ENCODE measurements at places on chromosomes 12 and 14.

DNA sequence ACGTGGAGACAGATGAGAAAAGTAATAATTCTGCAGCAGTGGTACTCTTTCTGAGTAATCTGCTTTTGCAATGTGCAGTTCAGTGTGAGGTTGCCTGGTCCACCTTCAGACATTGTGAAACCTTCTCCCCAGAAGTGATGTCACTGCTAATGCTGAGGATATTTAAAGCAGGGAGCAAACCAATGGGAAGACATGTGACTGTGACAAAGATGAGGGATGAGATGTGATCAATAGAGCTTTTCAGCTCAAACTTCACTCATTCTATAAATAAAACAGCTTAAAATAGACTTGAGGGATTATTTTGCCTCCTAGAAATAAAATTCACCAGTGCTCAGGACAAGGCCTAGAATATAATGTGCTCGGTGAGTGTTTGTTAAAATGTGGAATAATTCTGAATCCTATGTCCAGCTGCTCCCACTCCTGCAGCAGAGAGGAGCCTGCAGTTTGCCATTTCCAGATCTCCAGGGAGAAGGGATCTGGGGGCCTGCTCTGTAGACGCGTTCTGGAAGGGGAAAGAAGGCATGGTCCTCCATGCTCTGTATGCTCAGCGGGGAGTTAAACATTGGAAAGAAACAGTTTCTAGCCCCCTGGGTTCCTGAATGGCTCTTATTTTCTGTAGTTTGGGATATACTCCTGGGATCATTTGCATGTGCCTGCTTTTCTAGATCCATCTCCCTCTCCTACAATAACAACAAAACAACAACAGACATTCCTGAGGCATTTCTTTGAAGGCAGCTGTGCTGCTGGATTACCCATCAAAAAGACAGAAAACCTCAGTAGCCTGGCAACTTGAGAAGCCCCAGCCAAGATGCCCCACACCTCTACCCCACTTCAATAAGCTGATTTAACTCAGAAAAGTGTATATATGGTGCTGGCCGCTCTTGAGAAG is 8.9 kb downstream of the SLC7A8 start:
- DNase-seq = no peak

GRCh38 chr12:88298761-88299242 is 156.7 kb downstream of the TMTC3 start:
- DNase-seq = no peak

GRCh38 chr12:39773266-39773665 is 153.7 kb upstream of the ABCD2 start:
- no peak for DNase-seq

DNA sequence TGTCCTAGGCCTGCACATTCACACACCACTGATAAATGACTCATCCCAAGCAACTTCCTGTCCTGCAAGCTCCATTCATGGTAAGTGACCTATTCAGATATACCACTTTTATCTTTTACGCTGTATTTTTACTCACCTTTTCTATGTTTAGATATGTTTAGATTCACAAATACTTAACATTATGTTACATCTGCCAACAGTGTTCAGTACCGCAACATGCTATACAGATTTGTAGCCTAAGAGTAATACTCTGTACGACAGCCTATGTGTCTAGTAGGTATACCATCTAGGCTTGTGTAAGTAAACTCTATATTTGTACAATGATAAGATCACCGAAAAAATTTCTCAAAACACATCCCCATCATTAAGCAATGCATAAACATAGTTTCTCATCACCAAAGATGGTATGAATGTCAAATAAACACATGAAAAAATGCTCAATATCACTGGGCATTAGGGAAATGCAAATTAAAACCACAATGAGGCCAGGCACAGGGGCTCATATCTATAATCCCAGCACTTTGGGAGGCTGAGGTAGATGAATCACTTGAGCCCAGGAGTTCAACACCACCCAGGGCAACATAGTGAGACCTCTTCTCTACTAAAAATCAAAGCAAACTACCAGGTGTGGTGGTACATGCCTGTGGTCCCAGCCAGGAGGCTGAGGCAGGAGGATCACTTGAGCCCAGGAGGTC is 20.7 kb downstream of the ATXN2 start:
- no peak for DNase-seq

GRCh38 chr14:103160321-103161053 is 37.2 kb downstream of the TNFAIP2 start:
- DNase-seq = no peak

DNA sequence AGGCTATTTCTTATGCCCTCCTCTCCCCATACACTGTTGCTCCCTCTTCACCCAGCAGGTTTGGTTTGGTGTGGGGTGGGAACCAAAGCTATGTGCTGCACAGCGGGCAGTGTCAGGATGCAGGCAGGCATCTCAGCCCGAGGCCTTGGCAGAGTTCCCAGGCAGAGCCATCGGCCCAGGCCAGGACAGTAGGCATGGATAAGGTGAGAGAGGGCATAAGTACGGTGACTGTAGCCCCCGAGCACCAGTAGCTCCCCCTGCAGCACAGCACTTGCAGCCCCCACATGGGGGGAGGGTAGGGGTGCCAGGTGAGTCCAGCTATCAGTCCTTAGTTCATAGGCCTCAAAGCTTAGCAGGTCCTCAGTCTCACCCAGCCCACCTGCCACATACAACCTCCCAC is 7.2 kb downstream of the KLHL33 start:
- DNase-seq = no peak

GRCh38 chr14:74509587-74510222 is 16.1 kb downstream of the ISCA2 start:
- DNase-seq = no peak

DNA sequence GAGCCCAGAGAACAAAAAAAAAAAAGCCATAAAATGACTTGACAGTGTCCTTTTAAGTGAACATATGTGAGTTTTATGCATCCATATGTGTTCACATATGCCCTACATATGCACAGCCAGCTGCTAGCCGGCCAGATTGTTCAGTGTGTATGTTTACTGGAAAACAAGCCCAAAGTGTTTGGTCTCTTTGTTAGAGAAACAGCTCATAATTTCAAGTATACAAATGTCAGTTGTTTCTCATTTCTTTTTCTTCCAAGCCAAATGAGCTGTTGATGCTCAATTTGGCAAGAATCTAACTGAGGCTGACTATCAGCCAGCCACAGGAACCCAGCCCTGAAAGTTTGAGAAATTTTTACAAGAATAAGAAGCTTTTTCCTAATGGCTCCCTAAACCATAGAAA is 60.8 kb upstream of the TSPAN8 start:
- DNase-seq = no peak

DNA sequence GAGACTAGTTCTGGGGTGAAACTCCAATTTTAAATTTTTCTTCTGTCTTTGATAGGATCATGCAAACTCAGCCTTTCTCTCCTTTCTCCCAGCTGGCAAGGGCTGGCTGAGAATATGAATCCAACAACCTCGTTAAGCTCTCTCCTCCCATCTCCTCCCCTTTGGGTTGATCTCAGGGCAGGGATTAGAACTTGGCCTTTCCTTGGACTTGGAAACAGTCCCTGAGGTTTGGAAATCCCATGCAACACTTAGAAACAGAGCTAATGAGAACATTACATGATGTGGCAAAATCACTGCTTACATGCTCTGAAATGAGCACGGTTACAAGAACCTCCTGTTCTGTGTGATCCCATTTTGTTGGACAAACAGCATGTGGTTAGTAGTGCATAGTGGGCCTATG is 31.6 kb downstream of the ACACB start:
- no peak for DNase-seq

DNA sequence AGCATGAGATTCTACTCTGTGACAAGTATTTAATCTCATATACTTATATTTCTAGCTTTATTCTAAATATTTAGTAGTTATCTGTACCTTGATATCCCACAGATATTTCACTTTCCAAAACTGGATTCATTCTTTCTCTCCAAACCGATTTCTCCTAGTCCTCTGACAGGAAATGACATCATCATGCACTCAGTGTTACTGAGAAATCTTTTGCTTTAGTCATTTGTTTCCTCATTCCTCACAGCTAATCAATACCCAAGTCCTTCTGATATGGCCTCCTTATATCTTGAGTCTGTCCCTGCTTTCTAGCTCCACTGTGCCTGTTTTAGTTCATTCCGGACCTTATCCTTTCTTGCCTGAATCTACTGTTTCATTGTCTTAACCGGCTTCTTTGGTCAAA is 39.4 kb upstream of the E2F7 start:
- no peak for DNase-seq

DNA sequence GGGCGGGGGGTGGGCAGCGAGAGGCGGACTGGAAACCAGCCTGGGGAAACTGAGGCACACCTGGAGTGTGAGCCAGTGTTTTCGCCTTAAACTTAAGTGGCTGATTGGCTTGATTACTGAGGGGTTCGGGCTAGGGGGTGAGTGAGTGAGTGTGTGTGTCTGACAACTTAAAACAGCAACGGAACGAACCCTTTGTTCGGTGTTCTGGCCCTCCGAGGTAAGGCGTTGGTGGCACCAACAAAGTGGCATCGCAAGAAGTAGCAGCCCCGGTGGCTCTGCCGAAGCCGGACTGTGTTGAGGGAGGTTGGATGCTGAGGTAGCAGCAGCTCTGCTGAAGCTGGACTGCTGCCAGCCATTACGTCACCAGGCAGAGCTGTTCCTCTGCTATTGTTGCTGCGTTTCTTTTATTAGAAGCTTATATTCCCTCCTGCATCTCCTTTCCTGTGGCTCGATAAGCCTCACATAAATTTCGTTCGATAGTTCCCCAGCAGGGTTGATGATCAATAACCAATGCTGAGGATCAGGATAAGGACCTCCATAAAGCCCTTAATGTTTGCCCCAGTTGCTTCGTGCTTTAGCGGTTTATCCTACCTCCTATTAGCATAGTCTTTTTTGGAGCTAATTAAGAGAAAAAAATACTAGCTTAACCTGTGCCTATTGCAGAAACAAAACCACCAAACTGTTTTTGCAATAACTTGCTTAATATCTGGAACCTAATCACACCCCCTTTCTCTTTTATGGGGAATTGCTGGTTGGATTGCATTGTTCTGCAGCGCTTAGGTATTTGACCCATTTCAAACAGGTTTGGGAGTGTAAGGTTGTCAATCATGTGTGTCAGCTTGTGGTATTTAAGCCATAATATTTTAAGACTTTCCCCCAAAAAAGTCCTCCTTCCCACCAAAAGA is 1.3 kb downstream of the GPR137C start:
- peak; percentile 18 for DNase-seq

DNA sequence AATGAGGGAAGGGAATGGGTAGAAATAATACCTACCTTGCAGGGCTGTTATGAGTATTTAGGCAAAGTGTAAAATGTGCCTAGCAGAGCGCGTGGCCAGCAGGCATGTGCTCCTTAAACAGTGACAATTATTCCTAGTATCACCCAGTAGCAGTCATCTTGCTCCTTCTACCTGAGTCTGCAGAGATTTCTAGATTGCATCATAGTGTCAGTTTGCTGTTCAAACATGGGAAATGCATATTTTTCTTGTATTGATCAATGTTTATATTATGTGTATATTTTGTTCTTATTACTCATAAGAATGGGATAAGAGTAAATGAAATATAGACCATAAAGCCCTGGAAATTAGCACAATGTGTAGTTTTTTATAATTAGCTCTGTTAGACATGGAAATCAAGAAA is 37.3 kb upstream of the PLEKHG7 start:
- no peak for DNase-seq

DNA sequence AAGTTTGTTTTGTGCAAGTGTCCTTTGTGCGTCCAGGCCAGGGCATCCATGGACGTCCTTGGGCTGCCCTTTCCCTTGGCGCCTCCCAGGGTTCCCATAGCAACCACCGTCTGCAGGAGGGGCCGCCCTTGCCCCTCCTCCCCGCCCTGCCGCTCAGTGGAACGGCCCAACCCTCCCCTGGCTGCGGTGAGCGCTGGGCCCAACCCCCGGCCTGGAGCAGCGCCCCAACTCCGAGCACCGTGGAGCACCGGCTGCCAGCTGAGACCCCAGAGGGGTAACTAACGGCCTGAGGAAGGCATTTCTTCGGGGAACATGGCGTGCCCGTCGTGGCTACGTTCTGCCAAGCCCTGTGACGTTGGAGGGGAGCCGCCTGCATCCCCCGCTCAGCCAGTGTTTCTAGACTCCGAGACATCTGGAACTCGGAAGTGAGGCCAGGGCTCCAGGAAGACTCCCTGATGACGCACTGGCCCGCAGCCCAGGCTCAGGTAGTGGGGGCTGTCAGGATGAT is 5.3 kb upstream of the ACACB start:
- DNase-seq = peak; percentile 70

DNA sequence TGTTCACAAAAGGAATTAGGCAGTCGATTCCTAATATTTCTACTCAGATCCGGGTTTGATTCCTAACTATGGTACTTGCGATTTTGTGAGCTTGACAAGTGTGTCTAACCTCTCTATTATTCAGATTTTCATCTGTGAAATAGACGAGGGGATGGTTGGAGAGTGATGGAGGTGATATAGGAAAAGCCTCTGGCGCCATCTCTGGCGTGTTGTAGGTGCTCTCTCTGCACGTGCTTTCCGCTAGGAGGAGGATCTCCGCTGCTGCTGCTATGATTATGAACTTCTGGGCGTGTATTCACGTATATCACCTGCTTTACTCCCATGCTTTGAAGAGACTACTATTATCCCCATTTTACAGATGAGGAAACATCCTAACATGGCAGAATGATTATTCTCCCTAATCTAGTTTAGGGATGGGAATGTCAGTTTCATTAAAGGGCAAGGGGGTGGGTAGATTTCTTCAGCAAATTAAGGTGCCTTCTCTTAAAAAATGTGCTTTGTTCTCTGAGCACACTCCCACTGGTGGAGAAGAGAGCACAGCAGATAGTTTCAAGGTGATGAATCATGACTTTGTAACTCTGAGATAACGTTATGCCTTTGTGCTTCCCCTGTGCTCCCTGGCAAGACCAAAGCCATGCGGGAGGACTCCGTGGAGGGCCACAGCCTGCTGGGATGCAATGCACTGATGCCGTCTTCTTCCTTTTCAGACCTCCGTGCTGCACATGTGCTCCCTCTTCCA is 97.1 kb downstream of the PRIMA1 start:
- no peak for DNase-seq

GRCh38 chr14:105641075-105641937 is 114.9 kb downstream of the TMEM121 start:
- no peak for DNase-seq

- DNase-seq = peak; percentile 39
Measured at GRCh38 chr12:108907839-108908351, 28.0 kb downstream of the DAO start.

DNA sequence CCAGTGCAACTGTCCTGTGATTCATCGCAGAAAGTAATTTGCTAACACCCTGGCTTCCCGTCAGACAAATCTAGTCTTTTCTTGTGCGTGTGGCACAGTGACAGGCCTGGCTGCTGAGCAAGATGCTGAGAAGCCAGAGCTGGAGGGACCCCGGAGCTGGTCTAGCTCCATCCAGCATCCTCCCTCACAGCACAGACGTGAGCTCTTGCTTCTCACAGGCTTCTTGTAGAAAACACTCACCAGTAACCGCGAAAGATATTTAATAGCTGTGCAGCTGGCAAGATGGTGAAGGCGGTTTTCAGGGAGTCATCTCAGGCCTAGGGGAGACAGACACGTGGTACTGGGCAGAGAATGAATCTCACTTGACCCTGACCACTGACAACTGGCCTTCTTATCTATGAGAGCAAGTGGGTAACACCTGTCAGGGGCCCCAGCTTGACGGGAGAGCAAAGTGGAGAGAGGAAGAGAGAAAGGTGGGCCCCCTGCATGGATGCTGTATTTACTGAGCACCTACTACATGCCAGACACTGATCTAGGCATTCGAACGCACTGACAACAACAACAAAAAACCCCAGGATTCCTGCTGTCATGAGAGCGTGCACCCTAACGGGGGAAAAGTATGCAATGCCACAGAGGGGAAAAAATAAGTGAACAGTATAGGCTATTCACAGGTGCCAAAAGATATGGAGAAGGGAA is 63.3 kb downstream of the CCDC88C start:
- no peak for DNase-seq

- DNase-seq = no peak
Measured at GRCh38 chr12:5784462-5785130, 160.5 kb downstream of the ANO2 start.
